ENCODE measurements at places on chromosomes 4 and X.

GRCh38 chr4:53680168-53680567, 88.9 kb upstream of the LNX1 start:
- DNase-seq, result no peak

- no peak for DNase-seq
These were observed 173.4 kb upstream of the GALNT7 start for GRCh38 chr4:172995161-172995560.

DNA sequence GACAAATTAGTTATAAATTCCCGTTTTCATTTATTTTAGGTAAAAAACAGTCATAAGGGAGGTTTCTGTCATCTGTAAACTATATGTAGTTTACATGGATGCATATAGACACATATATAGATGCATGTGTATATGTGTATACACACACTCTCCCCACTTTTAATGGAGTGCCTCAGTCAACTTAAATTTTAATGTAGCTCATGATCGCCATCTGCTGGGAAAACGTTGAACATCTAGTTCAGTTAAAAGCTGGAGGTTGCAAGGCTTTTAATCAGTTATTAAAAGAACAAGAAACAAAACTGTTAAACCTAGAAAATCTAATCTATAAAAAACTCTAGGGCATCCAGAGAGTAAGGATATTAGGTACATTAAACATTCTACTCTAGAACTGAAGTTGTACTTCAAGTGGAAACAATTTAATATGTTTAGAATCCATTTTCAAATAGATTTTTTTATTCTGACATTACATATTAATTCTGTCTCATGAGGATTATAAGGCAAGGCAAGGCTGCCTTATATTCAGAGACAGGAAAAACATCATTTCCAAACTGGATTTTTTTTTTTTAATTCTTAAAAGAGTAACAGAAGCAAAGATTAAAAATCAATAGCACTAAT, 122.6 kb downstream of the SHISA3 start:
- DNase-seq, result no peak

- DNase-seq, result no peak
These were observed 655.0 kb upstream of the LCORL start for GRCh38 chr4:18676526-18676915.

DNA sequence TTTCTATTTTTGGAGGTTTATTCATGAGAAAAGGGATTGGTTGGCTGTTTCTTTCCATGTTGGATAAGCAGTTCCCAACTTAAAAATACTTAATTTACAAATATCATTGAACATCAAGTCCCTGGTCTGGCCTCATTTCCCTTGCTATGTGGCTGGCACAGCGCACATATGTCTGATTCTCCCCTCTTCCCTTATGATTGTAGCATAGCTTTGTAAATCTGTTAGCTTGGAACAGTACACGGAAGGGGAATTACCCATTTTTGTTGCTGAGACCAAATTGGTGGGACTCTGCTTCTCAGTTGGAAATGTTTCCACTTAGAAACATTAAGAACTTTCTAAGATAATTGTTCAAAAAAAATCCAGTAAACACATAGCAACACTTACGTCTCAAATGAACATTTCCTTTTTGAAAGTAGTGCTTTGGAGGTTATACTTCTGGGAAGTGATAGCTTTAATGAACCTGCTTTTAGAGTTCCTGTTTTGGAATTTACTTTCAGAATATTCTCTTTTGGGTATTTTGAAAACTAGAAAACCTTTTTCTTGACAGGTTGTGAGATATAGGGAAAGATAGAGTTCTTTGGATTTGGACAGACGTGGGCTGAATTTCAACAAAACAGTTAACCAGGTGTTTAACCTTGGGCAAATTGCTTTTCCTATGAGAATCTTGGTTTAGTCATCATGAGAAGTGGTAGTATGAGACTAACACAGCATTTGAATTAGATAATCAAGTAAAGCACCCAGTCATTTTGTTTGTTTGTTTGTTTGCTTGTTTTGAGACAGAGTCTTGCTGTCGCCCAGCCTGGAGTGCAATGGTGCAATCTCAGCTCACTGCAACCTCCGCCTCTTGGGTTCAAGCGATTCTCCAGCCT, 47.3 kb downstream of the STIM2 start:
- no peak for DNase-seq

DNA sequence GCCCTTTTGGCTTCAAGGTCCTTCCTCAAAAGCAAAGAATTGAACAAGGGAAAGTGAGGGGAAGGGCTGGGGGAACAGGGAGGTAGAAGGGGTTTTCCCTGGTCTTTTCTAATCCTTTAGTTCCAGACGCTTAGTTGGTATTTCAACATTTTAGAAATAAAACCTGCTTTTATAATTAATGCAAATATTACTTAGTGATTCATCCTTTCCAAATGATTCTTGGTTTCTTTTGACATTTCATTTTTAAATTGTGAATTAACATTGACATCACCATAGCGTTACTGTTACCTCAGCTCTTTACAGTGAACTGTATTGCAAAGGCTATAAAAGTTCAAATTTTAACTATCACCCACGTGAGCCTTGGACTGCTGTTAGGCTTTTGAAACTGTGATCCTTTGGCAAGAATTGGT, 20.9 kb downstream of the NFKB1 start:
- no peak for DNase-seq

GRCh38 chrX:153954558-153955227, 10.2 kb upstream of the RENBP start:
- no peak for DNase-seq

DNA sequence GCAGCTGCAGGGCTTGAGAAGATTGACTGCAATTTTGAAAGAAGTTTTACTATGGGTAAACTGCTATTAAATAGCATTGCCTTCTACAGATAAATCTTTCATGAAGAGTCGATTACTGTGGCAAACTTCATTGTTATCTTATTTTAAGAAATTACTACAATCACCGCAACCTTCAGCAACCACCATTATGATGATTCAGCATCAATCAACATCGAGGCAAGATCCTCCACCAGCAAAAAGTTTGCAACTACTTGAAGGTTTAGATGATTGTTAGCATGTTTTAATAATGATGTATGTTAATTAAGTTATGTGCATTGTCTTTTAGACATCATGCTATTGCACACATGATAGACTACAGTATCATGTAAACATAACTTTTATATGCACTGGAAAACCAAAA, 1511.0 kb downstream of the FSTL5 start:
- no peak for DNase-seq

DNA sequence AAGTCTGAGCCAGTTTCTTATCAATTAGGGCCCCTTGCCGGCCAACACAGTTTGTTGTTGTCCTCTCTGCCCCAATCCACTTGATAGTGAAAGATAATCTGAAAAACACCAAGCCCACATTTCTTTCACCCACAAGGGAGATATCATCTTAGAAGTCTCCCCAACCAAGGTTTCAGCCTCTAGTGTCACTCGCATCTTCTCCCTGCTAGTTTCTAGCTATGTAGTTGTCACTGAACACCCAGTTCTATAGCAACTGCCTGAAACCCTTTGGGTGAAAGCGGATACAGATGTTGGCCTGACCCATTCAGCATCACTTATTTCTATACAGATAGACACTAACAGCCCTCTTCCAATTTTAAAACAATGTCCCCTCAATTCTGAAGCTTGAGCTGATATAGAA, 116.3 kb downstream of the BMP15 start:
- no peak for DNase-seq

DNA sequence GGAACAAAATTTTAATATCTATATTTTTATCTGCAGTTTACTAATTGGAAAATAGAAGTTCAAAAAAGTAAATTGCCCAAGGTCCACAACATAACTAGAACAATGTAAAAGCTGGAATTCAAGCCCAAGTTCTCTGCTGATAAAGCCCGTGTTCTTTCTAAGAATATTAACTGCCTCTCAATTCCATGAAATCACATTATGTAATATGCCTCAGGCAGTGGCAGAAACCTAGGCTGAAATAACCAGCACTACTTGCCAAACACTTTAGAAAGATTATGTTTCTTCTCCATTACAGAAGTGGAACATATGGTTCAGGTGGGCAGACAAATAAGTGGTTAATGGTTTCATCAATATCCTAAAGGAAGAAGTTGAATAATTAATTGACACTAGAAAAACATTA, 56.7 kb upstream of the ADGRL3 start:
- DNase-seq, result no peak

GRCh38 chrX:115642895-115643530, 82.0 kb downstream of the PLS3 start:
- no peak for DNase-seq

DNA sequence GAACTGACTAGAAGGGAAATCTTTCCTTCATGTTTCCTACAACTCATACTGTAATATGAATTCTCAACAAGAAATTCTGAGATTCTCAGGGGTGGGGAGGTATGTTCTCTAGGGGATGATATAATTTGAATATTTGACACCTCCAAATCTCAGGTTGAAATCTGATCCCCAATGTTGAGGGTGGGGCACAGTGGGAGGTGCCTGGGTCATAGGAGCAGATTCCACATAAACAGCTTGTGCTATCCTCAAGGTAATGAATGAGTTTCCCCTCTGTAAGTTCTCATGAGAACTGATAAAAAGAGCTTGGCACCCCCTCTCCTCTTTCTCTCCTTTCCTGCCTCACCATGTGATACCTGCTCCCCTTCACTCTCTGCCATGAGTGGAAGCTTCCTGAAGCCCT, 21.5 kb downstream of the FBXW7 start:
- DNase-seq, result no peak

DNA sequence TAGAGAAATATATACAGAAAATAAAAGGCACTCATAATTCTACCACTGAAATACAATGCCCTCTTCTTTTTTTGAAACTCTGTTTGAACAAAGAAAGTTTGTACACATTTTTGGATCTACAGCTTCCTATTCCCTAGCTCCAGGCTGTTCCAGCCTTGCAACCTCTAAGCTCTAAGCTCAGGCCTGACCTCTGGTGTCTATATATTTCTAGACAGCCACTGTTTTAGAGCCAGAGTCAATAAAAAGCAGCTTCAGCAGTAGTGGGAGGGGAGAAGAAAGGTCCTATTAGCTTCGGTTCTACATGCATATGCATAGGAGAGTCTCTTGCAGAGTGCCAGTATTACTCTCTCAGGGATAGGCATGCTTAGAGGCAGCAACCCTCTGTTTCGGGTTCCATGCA, 39.7 kb downstream of the CLDN2 start:
- DNase-seq, result no peak

DNA sequence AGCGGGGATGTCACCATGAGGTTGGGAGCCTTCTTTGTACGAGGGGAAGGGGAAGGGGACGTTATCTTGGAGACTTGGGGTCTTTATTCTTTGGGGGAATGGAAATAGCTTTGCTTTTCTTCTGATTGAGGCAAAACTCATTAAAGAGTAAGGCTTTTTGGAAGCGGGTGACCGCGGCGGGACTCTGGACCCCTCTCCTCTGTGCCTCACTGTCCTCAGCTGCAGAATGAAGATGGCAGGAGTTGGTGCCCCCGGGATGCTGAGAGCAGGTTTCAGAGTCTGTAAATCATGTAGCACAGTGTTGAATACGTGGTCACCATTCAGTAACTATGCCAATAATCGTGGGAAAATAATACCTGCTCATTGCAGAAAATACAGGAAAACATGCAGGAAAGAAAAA, 32.1 kb downstream of the HTT-AS start:
- DNase-seq, result no peak

- DNase-seq, result no peak
These were observed 35.6 kb downstream of the GPR143 start for GRCh38 chrX:9730078-9730477.

- no peak for DNase-seq
These were observed 2.9 kb downstream of the USP51 start for GRCh38 chrX:55486736-55487135.

GRCh38 chr4:78058591-78059523, 1.7 kb downstream of the FRAS1 start:
- no peak for DNase-seq

DNA sequence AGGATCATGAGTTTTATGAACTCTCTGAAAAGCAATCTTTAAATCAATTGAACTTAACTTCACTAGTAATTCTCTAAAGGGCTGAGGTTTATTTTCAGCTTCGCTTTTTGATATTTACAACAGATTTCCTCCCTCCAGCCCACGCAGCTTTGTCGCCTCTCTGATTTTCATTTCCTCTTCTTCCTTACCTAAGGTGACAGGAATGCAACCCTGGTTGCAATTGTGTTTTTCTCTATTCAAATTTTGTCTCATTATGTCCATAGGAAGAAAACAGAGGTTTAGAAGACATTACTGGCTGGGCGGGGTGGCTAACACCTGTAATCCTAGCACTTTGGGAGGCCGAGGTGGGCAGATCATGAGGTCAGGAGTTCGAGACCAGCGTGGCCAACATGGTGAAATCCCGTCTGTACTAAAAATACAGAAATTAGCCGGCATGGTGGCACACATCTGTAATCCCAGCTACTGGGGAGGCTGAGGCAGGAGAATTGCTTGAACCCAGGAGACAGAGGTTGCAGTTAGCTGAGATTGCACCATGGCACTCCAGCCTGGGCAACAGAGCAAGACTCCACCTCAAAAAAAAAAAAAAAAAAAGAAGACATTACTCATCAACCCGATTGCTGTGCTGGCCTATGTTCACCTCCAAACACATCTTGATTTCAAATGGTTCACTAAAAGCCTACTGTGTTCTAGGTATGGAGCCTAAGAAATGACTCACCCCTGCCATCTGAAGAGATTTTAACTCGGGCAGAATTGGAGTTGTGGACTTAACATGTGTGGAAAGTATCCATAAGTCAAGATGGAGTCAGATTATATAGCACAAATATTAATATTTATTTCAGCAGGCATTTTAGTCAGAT, 36.8 kb downstream of the VSIG4 start:
- DNase-seq, result no peak

GRCh38 chr4:114312338-114312737, 286.3 kb upstream of the UGT8 start:
- no peak for DNase-seq

DNA sequence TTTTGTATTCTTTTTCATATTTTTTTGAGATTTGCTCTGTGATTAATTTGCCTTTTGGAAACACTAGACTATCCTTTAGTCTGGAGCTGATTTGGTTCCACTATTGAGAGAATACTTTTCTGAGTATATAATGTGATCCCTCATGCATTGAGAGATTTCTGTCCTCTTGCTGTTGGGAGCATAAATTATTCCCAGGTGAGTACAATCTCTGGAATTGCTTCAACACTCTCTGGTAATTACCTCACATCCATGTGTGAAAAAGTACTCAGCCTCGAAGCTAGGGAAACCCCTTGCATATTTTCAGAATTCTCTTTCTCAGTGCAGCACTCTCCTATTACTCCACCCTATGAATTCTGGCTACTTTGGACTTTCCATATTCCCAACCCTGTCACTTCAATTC, 550.0 kb downstream of the RAPGEF2 start:
- no peak for DNase-seq

DNA sequence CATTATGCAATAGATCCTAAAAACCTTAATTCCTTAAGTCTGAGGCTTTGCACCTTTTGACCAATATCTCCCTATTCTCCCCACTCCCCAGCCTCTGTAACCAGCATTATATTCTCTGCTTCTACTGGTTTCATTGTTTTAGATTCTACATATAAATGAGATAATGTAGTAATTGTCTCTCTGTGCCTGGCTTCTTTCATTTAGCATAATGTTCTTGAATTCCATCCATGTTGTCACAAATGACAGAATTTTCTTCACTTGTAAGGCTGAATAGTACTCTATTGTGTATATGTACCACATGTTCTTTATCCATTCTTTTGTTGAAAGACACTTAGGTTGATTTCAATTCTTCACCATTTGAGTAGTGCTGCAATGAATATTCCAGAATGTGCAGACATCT, 66.0 kb downstream of the MAGEC1 start:
- no peak for DNase-seq
